Activated CD4-positive, CD25-positive, alpha-beta regulatory T cell (primary cell): ENCODE measurements at places on chromosomes 11 and 22.

GRCh38 chr22:44658311-44658953 lies 43.6 kb upstream of the PRR5 start:
- no peak for DNase-seq

DNA sequence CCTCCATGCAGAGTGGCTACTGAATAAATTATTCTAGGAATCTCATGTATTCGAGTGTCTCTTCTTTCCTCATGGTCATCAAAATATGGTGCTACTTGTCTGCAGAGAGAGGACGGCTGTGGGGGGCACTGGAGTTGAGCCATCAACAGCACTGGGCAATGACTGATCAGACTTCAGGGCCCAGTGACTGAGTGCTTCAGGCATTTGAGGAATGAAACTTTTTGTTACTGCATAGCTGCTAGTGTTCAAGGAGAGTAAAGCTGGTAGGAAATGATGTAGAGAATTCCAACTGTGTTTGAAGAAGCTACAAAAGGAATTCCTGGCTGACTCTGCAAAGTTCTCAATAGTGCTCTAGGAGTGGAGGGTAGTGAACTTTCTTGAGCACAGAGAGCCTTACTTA lies 277.7 kb downstream of the CADM1 start:
- DNase-seq: no peak

GRCh38 chr11:30045921-30046577 lies 29.2 kb upstream of the KCNA4 start:
- DNase-seq: no peak

DNA sequence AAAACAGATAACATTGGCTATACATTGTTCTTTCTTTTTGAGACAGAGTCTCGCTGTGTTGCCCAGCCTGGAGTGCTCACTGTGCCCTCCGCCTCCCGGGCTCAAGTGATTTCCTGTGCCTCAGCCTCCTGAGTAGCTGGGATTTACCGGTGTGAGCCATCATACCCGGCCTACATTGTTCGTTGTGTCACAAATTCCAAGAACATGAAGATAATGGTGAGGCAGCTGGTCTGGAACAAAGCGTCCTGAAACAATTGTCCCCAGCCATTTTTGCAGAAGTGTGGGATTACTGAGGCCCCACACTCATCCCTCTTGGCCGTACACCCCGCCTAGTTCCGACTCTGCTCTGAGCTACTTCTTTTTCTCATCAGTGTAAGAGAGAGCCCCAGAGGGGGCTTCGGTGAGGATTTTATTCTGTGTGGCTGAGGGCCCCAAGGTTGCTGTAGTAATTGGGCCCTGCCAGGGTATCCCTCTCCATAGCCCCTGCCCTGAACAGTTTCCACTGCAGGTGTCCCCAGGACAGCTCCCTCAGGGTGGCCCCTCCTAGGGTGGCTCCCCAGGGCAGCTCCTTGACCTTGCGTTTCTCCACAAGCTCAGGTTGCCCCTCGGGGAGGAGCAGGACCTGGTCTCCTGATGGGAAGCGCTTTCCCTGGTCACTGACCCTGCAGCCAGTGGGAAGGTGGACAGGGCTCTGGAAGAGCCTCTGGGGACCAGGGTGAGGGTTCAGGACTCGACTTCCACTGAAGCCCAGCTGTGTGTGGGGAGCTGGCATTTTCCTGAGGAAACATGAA lies 13.1 kb upstream of the ARSA start:
- no peak for DNase-seq

DNA sequence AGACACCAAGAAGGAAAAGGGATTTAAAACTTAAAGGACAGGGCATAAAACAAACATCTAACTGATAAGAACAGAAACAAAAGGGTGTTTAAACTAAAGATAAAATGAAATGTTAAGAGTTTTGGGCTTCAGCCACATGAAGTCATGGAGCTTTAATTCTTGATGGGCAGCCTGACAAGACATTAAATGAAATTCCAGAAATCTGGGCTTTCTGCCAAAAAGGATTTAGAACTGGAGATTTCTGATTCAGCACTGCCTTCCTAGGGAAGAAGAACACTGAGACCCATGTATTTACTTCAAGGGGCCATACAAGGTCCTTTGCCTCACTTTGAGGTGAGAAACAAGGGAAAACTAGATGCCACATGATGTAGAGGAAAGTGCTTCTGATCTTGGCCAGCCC lies 355.9 kb upstream of the RAG2 start:
- no peak for DNase-seq

- DNase-seq: no peak
Observed at GRCh38 chr11:86140334-86140990, 71.6 kb upstream of the PICALM start.

- no peak for DNase-seq
Observed at GRCh38 chr22:43627485-43628213, 184.5 kb downstream of the EFCAB6 start.

DNA sequence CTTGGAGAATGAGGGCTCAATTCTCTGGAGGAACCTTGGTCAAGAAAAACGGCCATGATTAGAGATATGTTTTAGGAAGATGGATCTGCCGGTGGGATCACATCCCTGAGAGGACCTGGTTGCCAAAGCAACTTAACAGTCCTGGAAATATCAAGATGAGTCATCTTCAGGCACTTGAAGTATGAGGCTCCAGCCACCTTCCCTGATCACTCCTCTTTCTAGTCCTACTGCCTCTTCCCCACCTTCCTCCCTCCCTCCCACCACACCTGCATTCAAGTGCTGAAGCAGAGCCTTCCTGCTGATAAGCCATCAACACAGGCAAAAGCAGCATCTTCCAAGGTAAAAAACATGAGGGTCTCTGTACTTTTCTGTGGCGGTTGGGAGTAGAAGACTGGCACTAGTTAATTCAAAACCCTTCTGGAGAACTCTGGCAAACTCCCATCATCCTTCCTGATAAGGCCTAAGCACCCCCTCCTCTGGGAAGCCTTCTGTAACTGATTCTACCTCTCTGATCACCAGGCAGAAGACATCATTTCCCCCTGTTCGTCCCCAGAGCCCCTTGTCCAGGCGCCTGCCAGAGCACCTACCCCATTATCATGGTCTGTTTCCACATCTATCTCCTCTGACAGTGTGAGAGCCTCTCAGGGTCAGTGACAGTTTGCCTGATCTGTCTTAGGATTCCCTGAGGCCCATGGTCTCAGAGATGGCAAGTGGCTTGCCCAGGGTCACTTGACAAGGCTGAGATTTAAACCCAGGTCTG lies 79.8 kb downstream of the CLPB start:
- no peak for DNase-seq

DNA sequence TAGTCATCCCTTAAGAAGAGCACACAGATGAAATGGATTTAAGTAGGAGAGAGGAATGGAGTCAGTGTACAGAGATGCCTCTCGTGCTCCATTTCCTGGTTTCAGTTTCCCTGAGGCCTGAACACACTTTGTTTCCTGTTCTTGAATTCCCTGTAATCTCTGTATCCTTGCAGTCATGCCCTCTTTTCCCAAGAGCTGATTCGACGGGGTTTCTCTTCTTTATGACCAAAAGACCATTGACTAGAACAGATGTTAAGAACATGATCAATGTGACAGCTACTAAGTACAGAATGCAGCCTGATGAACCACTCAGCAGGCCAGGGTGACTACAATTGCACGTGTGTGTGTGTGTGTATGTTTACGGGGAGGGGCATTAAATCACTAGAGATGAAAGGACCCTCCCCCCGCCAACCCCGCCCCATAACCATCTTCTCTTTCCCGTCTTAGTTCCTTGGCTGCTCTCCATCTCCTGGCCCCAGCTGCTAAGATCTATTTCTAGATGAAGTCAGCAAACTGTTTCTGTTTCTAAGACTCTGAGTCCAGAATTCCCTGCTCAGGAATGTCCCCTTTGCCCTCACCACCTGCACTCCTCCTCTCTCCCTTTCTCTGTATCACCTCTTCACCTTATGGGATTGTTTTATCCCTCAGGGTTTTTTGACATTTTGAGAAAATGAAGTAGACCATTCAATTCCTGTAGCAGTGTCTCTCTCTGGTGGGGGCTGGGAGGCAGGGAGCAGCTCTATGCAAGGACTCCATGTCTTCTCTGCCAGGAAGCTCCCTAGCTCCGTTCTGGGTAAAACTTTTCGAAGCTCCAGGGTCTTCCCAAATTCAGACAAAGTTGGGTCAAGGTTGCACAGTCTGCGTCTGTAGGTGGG lies 26.0 kb downstream of the SLC22A6 start:
- no peak for DNase-seq

GRCh38 chr11:126893796-126894195 lies 106.8 kb downstream of the KIRREL3 start:
- DNase-seq: no peak

DNA sequence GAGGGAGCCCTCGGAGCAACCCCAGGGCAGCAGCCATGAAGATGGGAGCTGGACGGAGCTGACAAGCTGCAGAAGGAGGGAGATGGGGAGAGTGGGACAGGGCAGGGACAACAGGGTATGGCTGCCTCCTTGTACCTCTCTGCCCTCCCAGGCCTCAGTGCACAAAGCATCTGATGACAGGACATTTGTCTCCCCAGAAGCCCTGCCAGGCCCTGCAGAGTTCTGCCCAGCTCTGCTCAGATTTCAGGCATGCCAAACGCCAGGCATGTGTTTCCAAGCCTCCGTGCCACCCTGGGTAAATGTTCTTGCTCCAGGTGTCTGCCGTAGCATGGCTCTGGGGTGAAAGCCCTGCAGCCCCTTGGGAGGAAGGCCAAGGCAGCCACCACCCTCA lies 1.1 kb upstream of the IFITM10 start:
- no peak for DNase-seq

DNA sequence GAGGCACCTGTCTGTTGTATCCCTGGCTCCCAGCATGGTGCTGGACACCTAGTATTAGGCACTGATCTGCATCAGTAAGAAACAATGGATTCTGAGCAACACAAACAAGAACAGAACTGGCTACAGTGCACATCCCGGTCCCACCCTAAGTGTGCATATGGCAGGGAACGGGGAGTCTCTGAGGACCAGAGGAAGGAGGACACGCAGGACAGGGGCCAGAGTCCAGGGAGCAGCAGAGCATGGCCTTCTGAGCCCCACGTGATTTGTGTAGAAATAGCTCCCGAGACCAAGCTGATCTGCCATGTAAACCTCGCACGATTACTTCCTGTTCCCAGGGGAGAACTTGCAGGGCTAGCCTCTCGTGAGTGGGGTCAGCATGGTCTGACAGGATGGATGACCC lies 12.7 kb upstream of the SNX32 start:
- DNase-seq: no peak

GRCh38 chr11:10864688-10865087 lies 6.8 kb upstream of the ZBED5 start:
- DNase-seq: no peak
